ENCODE measurements at places on chromosomes 16 and 17.
A peak's percentile ranks its signal among the peaks of the same experiment; 100 is the strongest.

- no peak for DNase-seq
Measured at GRCh38 chr17:17125136-17126084, 80.7 kb downstream of the PLD6 start.

- DNase-seq, result peak; percentile 18
Measured at GRCh38 chr17:83050651-83051395, 28.6 kb upstream of the METRNL start.

- DNase-seq, result no peak
Measured at GRCh38 chr17:8369944-8370343, 6.6 kb downstream of the KRABD2 start.

DNA sequence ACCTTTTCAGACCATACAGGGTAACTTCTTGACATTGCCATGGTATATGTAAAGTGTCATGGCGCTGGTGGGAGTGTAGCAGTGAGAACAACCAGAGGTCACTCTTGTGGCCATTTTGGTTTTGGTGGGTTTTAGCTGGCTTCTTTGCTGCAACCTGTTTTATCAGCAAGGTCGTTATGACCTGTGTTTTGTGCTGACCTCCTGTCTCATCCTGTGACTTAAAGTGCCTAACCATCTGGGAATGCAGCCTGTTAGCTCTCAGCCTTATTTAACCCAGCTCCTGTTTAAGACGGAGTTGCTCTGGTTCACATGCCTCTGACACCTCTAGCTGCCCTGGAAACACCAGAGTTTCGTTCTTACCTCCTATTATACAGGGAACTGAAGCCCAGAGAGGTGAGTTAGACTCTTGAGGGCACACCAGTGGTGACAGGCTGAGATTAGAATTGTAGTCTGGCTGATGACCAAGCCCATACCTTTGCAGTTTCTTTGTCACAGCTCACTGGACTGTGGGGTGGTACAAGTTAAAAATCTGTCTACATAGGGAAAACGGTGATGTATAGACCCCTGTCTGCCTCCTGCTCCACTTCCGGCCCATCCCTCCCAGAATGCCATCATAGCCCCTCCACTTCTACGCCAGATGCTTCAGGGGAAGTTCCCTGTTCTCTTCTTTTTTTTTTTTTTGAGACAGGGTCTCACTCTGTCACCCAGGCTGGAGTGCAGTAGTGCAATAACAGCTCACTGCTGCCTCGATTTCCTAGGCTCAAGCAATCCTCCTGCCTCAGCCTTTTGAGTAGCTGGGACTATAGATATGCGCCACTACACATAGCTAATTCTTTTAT is 21.0 kb downstream of the KSR1 start:
- no peak for DNase-seq

DNA sequence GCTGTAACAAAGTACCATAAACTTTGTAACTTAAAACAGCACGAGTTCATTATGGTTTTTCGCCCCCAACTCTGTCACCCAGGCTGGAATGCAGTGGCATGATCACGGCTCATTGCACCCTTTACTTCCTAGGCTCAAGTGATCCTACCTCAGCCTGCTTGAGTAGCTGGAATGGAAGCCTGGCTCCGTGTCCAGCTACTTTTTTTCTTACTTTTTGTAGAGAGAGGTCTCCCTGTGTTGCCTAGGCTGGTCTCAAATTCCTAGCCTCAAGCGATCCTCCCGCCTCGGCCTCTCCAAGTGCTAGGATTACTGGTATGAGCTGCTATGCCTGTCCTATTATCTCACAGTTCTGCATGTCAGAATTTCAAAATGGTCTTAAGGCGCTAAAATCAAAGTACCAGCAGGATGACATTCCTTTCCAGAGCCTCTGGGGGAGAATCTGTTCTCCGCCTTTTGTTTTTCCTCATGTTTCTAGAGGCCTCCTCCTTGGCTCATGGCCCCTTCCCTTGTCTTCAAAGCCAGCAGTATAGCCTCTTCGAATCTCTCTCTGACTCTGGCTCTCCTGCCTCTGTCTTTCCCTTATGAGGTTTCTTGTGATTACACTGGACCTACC is 10.1 kb upstream of the PRM1 start:
- no peak for DNase-seq
